ENCODE measurements at places on chromosomes 2 and 18.

DNA sequence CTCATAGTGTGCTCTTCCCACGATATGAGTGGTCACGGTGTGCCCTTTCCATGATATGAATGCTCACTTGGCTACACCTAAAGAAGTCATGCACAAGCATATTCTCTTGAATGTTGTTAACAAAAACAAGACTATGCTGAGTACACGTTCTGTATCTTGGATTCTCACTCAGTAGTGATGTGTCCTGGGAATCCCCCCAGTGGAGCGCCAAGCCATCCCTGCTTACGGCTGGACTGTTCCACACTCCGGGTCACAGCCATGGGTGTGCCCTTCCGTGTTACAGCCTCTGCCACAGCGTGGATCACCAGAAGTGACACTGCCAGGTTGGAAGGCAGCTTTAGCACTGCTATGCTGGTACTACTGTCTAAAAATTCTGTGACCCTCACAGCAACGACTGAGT is 59.1 kb downstream of the TPO start:
- DNase-seq = no peak

- DNase-seq = no peak
These were observed 70.6 kb downstream of the RPE start for GRCh38 chr2:210072922-210073509.

GRCh38 chr18:66662632-66663031 is 58.7 kb upstream of the CDH19 start:
- no peak for DNase-seq

GRCh38 chr2:21552981-21553380 is 429.2 kb downstream of the TDRD15 start:
- no peak for DNase-seq

DNA sequence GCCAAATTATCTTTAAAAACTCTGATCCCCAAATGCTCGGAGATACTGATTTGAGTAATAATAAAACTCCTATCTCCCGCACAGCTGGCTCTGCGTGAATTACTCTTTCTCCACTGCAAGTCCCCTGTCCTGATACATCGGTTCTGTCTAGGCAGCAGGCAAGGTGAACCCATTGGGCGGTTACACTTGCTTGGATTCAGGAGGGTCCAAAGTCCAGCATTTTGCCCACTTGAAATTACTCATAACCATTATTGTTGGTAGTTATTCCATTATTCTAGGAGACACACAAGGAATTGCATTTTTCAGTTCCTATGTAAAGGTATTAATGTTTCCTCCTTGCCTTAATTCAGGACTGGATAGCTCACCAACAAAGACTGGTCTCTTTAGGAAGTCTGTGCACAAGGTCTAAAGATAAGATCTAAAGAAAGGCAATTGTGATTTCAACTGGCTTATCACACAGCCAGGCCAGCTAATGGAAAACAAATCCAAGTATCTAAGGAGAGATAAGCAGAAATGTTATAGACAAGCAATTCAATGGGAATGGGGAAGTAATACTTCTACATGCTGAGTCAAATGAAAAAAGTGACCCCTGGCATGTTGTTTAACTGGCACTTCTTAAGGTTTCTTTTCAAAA is 23.2 kb upstream of the NPC1 start:
- DNase-seq = no peak
